ENCODE measurements at places on chromosomes 5 and 9.

DNA sequence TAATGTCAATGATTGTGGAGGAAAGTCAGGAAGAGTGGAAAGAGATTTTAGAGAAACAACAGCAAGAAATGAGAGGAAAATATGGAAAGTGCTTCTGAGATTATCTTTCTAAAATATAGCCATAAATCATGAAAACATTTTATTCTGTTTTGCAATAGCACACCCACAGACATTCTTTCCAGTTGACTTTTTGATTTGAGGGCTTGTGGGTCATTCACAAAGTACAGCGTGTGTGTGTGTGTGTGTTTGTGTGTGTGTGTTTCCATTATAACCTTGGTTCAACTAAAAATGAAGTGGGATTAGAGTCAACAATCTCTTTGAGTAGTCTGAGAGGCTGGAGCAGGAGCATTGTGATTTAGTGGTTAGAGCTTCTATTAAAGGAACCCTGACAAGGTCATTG lies 116.6 kb upstream of the GAS1 start:
- no peak for DNase-seq

DNA sequence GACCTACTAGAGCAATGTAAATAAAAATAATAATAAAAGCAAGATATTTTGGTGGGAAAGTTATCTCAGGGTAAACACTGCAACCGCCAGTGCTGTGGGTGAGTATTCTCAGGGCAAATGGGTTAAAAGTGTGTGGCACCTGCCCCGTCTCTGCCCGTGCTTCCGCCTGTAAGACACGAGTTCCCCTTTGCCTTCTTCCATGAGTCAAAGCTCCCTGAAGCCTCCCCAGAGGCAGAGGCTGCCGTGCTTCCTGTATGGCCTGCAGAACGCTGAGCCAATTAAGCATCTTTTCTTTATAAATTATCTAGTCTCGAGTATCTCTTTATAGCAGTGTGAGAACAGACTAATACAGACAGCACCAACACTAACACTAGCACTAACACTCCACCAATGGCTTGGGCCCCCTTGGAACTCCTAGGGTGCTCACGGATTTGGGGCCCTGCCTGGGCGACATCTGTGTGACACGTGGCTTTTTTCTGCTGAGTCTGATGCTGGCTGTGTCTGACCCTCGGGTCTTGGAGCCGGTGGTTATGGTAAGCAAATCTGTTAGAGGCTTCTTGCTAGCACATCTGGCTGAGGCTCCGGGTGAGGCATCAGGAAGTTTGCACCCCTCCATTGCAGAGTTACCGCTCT lies 10.6 kb downstream of the PLEKHG4B start:
- DNase-seq = no peak

- no peak for DNase-seq
Measured at GRCh38 chr9:97059626-97060025, 20.7 kb upstream of the CTSV start.

GRCh38 chr5:138186002-138186447 lies 7.1 kb downstream of the KIF20A start:
- DNase-seq = no peak

- DNase-seq = no peak
Measured at GRCh38 chr5:12745537-12745936, 841.3 kb upstream of the CTNND2 start.

DNA sequence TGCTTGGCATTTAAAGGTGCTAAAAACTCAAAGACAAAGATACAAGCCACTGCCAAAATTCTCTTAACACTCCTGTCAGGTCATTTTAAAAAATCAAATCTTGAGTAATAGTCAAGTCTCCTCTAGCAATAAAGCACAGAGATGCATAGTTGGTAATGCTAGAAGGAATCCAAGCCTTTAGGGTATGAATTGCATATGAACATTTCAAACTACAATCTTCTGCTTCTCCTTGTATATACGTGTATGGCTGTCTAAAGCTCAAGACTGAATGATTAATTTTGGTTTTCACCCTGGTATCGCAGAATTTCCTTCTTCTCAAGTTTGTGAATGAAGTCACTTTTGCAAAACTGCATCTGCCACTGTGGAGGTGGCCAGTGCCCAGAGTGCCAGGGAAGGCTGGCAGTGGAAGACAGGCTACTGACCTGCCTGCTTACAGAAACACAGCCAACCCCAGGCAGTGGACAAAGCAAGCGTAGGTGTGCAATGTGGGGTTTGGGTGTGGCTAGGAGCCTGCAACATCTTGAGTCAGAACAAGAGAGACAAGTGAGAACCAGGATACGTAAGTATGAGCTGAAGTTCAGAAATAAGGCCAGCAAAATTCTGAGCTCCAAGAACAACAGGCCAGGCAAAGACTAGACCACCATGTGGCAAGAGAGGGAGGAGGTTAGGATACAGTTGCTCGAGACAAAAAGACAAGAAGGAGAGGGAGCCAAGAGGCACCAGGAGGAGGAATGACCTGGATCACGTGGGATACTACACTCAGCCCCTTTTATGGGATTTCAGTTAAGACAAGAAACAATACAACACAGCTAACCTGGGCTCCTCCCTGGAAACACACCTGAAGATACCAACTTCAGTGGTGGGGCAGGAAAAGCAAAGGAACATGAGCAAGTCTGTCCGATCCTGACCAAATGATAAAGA lies 22.6 kb downstream of the MYO10 start:
- no peak for DNase-seq

GRCh38 chr9:105098370-105098769 lies 146.1 kb upstream of the SLC44A1 start:
- no peak for DNase-seq

DNA sequence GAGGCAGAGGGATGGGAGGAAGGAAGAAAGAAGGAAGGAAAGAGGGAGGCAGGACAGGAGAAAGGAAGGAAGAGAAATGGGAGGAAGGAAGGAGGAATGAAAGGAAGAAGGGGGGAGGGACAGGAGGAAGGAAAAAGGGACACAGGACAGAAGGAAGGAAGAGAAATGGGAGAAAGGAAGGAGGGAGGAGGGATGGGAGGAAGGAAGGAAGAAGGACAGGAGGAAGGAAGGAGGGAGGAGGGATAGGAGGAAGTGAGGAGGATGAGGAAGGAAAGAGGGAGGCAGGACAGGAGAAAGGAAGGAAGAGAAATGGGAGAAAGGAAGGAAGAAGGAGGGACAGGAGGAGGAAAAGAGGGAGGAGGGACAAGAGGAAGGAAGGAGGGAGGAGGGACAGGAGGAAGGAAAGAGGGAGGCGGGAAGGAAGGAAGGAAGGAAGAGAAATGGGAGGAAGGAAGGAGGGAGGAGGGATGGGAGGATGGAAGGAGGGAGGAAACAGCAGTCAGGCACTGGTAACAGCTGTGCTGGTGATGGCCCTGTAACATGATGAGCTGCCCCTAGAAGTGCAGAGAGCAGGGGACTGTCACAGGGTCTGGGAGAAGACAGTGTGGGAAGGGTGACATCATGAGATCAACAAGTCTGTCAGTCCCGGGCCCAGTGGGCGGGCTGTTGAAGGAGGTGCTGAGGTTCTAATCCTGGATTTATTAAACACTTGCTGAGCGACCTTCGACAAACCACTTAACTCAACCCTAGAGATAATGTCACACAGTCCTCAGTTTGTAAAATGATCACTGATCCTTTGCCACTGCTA lies 10.7 kb upstream of the IRX1 start:
- no peak for DNase-seq

DNA sequence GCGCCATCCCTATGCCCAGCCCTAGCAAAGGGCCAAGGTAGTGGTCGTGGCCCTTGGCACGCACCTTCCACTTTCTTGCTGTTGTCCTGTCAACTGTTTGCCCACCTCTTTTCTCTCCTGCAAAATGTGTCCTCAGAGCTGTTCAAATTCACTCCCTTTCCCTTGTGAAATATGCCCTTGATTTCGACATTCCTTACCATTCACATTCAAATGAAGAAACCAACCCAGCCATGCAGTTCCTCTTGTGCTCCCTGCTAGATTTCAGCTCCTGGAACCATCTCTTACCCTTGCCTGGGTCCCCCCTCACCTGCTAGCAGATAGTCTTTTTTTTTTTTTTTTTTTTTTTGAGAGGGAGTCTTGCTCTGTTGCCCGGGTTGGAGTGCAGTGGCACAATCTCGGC lies 19.6 kb upstream of the HRH2 start:
- DNase-seq = no peak

GRCh38 chr9:93079371-93079770 lies 16.6 kb upstream of the CARD19 start:
- DNase-seq = no peak

GRCh38 chr9:111728617-111729366 lies 65.9 kb downstream of the SHOC1 start:
- DNase-seq = no peak

All from stimulated activated CD8-positive, alpha-beta memory T cell treated with anti-CD3 and anti-CD28 coated beads, Interleukin-12 subunit alpha, Interleukin-12 subunit beta, amount 100 ng/mL, for 1 hour (primary cell).